ENCODE measurements at places on chromosomes 6 and 20. TPM values are rescaled to one million over a fixed set of nuclear protein-coding genes. Genes with fewer than 3 reads are reported as not detected.

DNA sequence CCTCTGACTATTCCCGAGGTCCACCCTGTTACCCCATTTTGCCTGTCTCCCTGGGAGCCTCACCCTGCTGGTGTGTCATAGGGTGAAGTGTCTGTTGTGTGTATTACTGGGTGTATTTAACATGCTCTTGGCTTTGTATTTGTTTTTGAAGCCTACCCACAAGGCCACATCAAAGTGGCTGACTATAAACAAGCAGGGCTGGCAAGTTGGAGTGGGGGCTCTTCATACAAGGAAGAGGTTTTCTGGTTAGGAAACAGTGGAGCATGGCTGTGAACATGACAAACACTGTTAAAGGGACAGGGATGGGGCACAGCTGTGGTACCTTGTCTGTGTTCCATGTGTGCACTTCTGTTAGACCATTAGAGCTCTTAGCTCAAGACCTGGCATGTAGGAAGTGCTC, 26.3 kb downstream of the HECA start:
- 0 out of 2 replicates have a peak, but pooled peaks cover 3% of the 10 kb centered on the region for H3K4me1 ChIP-seq
- no peaks in the 10 kb centered on the region for H3K27me3 ChIP-seq
- DNase-seq, result no peak
- no peaks in the 10 kb centered on the region for H3K36me3 ChIP-seq
- no peak overlapping the region for H3K4me3 ChIP-seq
- H3K27ac ChIP-seq, result no peak overlapping the region

- no peak overlapping the region for H3K27ac ChIP-seq
- peak; percentile 88 for DNase-seq
- H3K27me3 ChIP-seq, result no peaks in the 10 kb centered on the region
- peaks cover 14% of the 10 kb centered on the region for H3K4me1 ChIP-seq
Measured at GRCh38 chr6:35489995-35490791, 6.7 kb downstream of the TEAD3 start.

- no peak overlapping the region for H3K27ac ChIP-seq
- H3K4me3 ChIP-seq, result no peak overlapping the region
- no peaks in the 10 kb centered on the region for H3K4me1 ChIP-seq
- DNase-seq, result no peak
- no peaks in the 10 kb centered on the region for H3K36me3 ChIP-seq
Measured at GRCh38 chr6:122116119-122116834, 283.2 kb upstream of the HSF2 start.

GRCh38 chr20:51607170-51607569, 64.7 kb upstream of the NFATC2 start:
- no peaks in the 10 kb centered on the region for H3K36me3 ChIP-seq
- H3K4me1 ChIP-seq, result no peaks in the 10 kb centered on the region
- H3K27ac ChIP-seq, result no peak overlapping the region
- DNase-seq, result no peak
- H3K4me3 ChIP-seq, result no peak overlapping the region

The CRISP2 gene
- not detected for total RNA-seq

The HTR1E gene
- not detected for total RNA-seq

The FYN gene
- 64.8 TPM for total RNA-seq

The SOX18 gene
- 1.6 TPM for total RNA-seq

- no peak overlapping the region for H3K27ac ChIP-seq
- H3K4me3 ChIP-seq, result no peak overlapping the region
- DNase-seq, result no peak
- H3K36me3 ChIP-seq, result peaks cover 9% of the 10 kb centered on the region
Measured at GRCh38 chr20:57197352-57198131, 68.9 kb downstream of the BMP7 start.

The HRH3 gene
- total RNA-seq, result 1.8 TPM

DNA sequence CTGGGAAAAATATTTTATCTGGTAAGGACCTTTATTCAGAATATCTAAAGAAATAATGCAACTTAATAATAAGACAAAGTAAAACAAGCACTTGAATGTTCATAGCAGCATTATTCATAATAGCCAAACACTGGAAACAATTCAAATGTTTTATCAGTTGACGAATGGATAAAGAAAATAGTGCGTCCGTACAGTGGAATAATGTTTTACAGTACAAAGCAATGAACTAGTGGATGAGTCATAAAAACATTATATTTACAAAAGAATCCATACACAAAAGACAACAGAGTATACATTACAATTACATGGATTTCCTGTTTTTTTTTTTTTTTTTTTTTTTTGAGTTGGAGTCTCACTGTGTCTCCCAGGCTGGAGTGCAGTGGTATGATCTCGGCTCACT, 12.7 kb downstream of the SMAP1 start:
- no peaks in the 10 kb centered on the region for H3K4me1 ChIP-seq
- H3K36me3 ChIP-seq, result no peaks in the 10 kb centered on the region
- DNase-seq, result no peak
- H3K4me3 ChIP-seq, result no peak overlapping the region
- H3K27ac ChIP-seq, result no peak overlapping the region

GRCh38 chr6:88059191-88059590, 11.6 kb downstream of the SPACA1 start:
- H3K4me1 ChIP-seq, result no peaks in the 10 kb centered on the region
- H3K27me3 ChIP-seq, result no peaks in the 10 kb centered on the region
- H3K36me3 ChIP-seq, result no peaks in the 10 kb centered on the region
- no peak overlapping the region for H3K4me3 ChIP-seq

The FAM217A gene
- total RNA-seq, result not detected

The PLN gene
- not detected for total RNA-seq

GRCh38 chr6:137121401-137121997, 51.9 kb downstream of the IL22RA2 start:
- H3K36me3 ChIP-seq, result peaks cover 18% of the 10 kb centered on the region
- H3K4me1 ChIP-seq, result no peaks in the 10 kb centered on the region
- no peak for DNase-seq
- no peaks in the 10 kb centered on the region for H3K27me3 ChIP-seq
- H3K27ac ChIP-seq, result no peak overlapping the region
- H3K4me3 ChIP-seq, result no peak overlapping the region

- no peaks in the 10 kb centered on the region for H3K4me1 ChIP-seq
- H3K4me3 ChIP-seq, result no peak overlapping the region
- no peaks in the 10 kb centered on the region for H3K36me3 ChIP-seq
- no peak for DNase-seq
Measured at GRCh38 chr20:42281801-42282200, 663.6 kb upstream of the CHD6 start.

GRCh38 chr6:106085984-106086813, at the start of gene PRDM1:
TSS of gene PRDM1 (plus strand) at chr6:106086336. CDS start at chr6:106086554, 218 bp downstream.
- peak; percentile 86 for DNase-seq
- no peaks in the 10 kb centered on the region for H3K36me3 ChIP-seq
- no peaks in the 10 kb centered on the region for H3K27me3 ChIP-seq
- H3K4me1 ChIP-seq, result peaks cover 3% of the 10 kb centered on the region
- peak within 1 kb of the TSS; percentile 71 for H3K4me3 ChIP-seq
- H3K27ac ChIP-seq, result no peak within 1 kb of the TSS

The FKBP1C gene
- 1.2 TPM for total RNA-seq
